ENCODE measurements at places on chromosomes 4 and X. TPM values are rescaled to one million over a fixed set of nuclear protein-coding genes. Genes with fewer than 3 reads are reported as not detected.

Gene CYP2U1
- 3.1 TPM for total RNA-seq

Gene NPNT
- not detected for total RNA-seq

Gene CYSLTR1
- 0.34 TPM for total RNA-seq

Gene NAP1L2
- 1.6 TPM for total RNA-seq

Gene OTUD6A
- not detected for total RNA-seq

Gene ABLIM2
- 0.32 TPM for total RNA-seq

Gene CSAG3
- not detected for total RNA-seq

Gene NUP62CL
- total RNA-seq, result 2.5 TPM

Gene SOWAHB
- not detected for total RNA-seq

Gene MAGEA3
- not detected for total RNA-seq

Gene SPIN4
- 5.9 TPM for total RNA-seq

Gene DRP2
- total RNA-seq, result 0.34 TPM

Gene EFHC2
- total RNA-seq, result not detected

Gene MRPL1
- 91.2 TPM for total RNA-seq

Gene LPAR4
- total RNA-seq, result not detected

Gene CXCR3
- total RNA-seq, result 63.0 TPM

Gene COL25A1
- total RNA-seq, result not detected

Gene CA5B
- total RNA-seq, result 7.3 TPM

Gene XAGE1B
- total RNA-seq, result not detected

Gene N4BP2
- 21.1 TPM for total RNA-seq

Gene TRAPPC11
- total RNA-seq, result 23.6 TPM

Gene USP11
- 40.7 TPM for total RNA-seq

Gene CRMP1
- not detected for total RNA-seq

Gene SCML2
- 3.6 TPM for total RNA-seq

Gene PCDH11X
- not detected for total RNA-seq

Gene TENM3
- total RNA-seq, result not detected

Gene ZMAT1
- total RNA-seq, result 1.9 TPM

Gene UGT2B10
- total RNA-seq, result not detected

Gene EDNRA
- not detected for total RNA-seq

Gene ARHGEF9
- 14.3 TPM for total RNA-seq

Gene SPATA4
- not detected for total RNA-seq

Gene MORC4
- 10.1 TPM for total RNA-seq

Gene KDR
- not detected for total RNA-seq

Gene SLC9B1
- 0.82 TPM for total RNA-seq

Gene PABPC5
- not detected for total RNA-seq

Gene DCAF4L1
- total RNA-seq, result 0.36 TPM

Gene MAGEA10
- total RNA-seq, result not detected

Gene CSAG1
- not detected for total RNA-seq

Gene ENPP6
- total RNA-seq, result 0.46 TPM

Gene CACNA1F
- 0.21 TPM for total RNA-seq

Gene BCORL1
- total RNA-seq, result 12.6 TPM

Gene NPY1R
- total RNA-seq, result not detected
